ENCODE measurements at places on chromosomes 2 and 18.

- no peak for DNase-seq
These were observed 124.8 kb upstream of the NYAP2 start for GRCh38 chr2:225274751-225275150.

DNA sequence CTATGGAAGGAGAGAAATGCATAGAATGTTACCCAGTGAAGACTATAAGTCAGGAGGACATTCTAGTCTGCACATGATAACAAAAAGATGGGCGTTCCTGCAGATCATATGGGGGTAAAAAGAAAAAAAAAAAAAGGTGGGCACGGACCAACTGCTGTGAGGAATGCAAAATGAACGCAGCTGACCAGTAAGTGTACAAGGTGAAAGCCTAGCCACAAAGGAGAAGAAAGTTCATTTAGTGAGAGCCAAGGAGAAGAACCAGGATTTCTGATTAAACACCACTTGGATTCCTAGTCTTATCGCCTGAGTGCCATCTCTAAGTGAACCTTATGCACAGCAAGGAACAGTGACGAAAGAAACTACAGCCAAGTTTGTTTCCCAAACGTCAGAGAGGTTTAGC lies 26.5 kb downstream of the RBMS1 start:
- DNase-seq, result no peak

GRCh38 chr2:173388795-173389194 lies 34.1 kb downstream of the CDCA7 start:
- DNase-seq, result no peak

- no peak for DNase-seq
These were observed 157.3 kb upstream of the APCDD1 start for GRCh38 chr18:10297086-10297485.

GRCh38 chr2:129233166-129233565 lies 746.3 kb upstream of the RAB6C start:
- no peak for DNase-seq

GRCh38 chr18:38358805-38359657 lies 793.4 kb upstream of the CELF4 start:
- DNase-seq, result no peak

DNA sequence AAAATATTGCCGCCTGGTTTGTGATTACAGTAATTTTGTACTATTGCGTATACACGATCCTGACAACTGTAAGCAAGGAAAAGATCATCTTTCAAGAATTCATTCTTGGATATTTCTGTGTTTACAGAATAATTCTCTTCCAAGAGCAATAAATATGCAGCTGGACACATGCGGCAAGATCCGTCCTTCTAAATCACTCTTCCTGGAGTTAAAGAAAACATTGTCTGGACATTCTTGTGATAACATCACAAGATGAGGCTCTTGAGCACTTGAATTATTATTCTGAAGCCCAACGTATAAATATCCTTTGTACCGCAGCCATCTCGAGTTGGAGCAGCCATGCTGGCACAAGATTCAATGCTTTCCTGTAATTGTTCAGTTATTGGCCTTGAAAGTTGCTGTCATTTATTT lies 9.9 kb downstream of the FHL2 start:
- no peak for DNase-seq

DNA sequence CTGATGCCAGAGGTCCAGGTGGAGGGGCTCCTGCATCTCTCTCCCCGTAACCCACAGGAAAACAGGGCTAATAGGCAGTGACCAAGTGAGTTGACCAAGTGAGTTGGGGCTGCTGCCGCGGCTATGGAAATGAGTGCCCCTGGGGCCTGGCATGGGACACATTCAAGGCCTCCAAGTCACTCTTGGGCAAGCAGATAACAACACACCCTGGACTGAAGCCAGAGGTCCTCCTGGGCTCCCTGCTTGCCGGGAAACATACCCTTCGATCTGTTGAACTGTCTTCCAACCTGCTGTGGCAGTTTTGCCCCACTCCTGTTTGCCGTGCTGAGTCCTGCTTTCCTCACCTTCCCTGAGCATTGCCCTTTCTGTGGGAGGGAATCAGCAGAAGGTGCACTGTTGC lies 89.2 kb downstream of the LIPG start:
- DNase-seq, result no peak

DNA sequence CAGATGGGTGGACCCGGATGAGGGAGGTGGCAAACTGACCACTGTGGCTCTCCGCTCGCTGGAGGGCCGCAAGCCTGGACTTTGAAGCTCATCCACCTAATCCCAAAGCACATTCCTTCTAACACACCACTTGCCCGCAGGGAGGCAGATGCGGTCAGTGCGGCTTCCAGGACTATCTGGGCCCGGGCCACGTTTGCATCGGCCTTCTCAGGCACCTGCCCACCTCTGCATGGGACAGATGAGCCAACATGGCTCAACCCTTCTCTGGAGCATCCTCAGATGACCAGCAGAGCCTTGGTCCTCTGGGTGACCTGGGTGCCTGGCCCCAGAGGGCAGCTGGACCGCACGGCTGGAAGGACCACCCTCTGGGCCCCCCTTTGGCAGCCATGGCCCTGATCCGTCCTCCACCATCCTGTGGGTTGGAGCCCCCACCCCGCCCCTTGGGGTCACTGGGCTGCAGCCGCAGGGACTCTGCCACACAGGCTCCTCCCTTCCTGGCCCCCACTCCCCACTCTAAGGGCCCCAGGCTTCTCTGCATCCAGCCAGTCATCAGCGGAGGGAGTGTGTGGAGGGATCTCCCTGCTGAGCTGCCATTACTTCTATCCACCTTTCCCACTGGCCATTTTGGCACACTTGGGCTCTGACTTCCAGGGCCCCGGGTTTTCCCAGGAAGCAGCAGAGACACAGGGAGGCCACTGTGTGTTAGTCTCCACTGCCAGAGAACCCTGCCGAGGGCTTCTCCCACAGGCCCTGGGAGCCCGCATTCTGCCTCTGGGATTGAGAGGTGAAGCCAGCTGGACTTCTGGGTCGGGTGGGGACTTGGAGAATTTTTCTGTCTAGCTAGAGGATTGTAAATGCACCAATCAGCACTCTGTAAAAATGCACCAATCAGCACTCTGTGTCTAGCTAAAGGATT lies 12.3 kb downstream of the HDAC4 start:
- no peak for DNase-seq

DNA sequence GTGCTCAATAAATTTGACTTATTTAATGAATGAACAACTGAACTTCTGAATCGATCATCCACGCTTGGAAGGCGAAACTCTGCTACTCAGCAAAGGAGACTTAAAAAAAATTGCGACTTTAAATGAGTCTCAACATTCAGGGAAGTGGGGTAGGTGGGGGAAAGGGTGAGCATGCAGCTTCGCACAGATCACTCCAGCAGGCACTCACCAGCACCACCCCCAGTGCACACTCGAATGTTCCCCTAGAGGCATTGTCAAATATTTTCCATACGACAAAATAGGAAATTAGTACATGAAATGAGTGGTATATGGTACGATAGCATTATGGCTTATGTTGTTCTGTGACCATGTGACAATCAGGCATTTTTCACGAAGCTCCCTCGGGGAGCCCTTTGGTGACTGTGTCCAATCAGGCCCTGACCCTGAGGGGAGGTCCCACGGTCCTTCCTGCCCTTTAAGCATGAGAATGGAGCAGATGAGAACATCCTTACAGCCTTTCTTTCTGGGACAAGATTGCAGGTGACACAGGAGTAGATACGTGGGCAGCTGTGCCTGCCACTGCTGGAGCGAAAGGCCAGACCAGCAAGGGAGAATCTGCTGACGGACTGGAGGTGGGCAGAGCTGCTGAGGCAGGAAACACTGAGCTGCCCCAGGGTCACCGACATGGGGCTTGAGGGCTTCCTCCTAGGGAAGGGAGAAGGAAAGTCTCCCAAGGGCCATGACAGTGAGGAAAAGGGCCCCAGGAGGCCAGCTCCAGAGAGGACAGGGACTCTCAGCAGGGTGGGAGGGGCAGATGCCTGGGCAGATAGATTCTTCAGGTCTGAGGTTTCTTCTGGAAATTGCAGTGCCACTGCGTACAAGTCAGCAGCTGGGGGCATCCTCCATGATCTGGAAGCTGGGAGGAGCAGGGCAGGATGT lies 101.3 kb upstream of the ID2 start:
- no peak for DNase-seq

GRCh38 chr2:240620859-240621258 lies 4.4 kb upstream of the GPR35 start:
- no peak for DNase-seq

DNA sequence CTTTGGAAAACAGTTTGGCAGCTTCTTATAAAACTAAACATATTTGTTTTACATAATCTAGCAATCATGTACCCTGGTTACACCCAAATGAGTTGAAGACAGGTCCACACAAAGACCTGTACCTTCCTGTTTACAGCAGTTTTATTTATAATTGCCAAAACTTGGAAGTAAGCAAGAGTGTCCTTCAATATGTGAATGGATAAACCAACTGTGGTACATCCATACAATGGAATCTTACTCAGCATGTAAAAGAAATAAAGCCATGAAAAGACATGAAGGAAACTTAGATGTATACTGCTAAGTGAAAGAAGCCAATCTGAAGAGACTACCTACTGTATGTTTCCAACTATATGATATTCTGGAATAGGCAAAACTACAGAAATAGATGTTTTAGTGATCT lies 23.7 kb downstream of the ORC4 start:
- no peak for DNase-seq

- DNase-seq, result no peak
These were observed 29.4 kb downstream of the THADA start for GRCh38 chr2:43566461-43566729.

DNA sequence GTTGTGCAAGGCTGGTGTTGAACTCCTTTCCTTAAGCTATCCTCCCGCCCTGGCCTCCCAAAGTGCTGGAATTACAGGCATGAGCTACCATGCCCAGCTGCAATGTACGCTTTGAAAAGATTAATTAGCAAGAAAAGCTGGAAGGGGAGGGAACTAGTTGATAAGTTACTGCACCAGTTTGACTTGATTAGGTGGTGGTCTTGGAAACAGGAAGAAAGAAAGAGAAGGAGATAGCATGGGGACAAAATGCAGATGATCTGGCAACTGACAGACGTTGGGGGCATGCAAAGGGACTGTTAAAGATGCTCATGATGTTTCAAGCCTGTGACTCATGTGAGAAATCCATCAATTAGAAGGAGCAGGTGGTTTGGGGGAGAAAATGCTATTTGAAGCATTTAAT lies 68.6 kb downstream of the PLEKHM3 start:
- DNase-seq, result no peak

- DNase-seq, result no peak
These were observed 207.8 kb downstream of the ATAD2B start for GRCh38 chr2:23718931-23719700.

GRCh38 chr2:67567886-67568285 lies 170.8 kb downstream of the ETAA1 start:
- DNase-seq, result no peak

GRCh38 chr2:156189143-156189542 lies 143.4 kb downstream of the NR4A2 start:
- no peak for DNase-seq

GRCh38 chr18:3554091-3554601 lies 104.2 kb downstream of the TGIF1 start:
- DNase-seq, result no peak

DNA sequence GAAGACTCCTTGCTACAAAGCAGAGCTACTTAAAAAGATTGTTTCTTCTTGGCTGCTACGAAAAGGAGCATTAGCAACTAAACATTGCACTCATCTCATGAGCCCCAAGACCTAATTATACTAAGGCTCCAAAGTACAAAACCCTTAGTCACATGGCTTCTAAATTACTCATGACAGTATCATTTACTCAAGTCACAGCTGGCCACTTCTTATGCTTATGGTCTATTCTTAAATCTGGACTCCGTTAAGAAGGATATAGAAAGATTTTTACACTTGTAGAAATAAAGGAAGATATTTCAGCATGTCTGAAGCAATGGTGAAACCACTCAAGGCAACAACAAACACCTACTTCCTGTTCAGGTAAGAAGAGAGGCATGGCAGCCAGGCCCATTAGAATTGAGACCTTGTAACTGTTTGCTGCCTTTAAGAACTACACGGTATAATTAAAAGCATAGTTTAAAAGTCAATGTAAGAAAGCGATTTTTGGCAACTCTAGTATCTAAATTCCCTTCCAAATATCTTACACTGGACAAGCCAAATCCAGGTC lies 12.7 kb downstream of the ANKRD44 start:
- no peak for DNase-seq

- DNase-seq, result no peak
These were observed 275.9 kb upstream of the MAP2 start for GRCh38 chr2:209147981-209148380.

DNA sequence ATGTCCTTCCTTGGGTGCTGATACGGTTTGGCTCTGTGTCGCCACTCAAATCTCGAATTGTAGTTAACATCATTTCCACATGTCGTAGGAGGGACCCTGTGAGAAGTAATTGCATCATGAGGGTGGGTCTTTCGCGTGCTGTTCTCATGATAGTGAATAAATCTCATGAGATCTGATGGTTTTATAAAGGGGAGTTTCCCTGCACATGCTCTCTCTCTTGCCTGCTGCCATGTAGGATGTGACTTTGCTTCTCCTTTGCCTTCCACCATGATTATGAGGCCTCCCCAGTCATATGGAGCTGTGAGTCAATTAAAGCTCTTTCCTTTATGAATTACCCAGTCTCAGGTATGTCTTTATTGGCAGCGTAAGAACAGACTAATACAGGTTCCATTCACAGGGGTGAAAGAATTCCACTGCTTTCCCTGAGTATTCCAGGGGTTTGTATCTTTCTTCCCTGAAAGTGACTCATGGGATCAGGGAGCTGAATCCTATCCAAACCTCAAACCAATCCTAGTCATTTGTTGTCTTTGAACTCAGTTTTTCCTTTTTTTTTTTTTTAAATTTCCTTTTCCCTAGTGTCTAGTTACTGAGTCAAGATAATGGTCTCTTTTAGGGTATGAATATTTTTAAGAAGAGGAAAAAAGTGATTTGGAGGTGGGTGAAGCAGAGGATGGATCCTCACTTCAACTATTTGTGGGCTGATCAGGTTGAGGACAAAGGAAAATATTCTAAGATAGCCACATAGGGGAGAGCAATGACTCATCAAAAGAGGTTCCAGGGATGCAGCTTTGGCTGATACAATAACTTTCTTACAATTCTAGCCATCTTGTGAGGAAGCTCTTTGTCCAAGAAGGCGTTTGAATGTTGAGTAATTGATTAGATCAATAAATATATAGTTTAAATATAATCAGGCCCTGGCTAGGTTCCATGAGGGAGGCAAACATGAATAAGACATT lies 19.5 kb upstream of the KCNE4 start:
- DNase-seq, result no peak

GRCh38 chr2:189218236-189218635 lies 38.7 kb upstream of the COL5A2 start:
- DNase-seq, result no peak

DNA sequence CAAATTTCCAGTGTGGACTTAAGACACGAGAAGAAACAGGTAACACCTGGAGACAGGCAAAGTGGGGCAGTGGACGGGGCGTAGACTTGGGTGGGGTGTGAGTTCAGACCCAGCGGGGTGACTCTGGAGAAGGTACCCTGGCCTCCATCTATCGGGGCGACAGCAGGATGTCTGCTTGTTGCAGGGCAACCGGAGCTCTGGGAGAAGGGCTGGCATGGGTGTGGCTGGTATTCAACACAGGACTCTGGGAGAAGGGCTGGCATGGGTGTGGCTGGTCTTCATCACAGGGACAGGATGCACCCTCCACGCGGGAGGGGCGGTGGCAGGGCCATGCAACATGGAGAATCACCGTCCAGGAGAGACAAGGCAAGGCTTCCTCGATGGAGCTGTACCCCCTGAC lies 198.5 kb downstream of the HDAC4 start:
- DNase-seq, result no peak
